ENCODE measurements at places on chromosomes 11 and 22.

DNA sequence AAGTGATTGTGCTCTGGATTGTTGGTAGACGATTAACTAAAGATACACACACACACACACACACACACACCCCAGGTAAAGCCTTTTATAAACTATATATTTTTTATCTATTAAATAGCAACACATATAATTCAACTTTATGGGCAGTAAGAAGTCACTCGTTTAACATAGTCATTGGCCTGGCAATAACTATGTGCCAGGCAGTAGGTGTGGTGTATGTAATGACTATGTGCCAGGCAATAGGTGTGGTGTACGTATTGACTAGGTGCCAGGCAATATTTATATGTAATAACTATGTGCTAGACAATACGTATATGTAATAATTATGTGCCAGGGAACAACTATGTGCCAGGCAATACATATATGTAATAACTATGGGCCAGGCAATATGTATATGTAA, 40.0 kb upstream of the TENM4 start:
- DNase-seq: no peak

DNA sequence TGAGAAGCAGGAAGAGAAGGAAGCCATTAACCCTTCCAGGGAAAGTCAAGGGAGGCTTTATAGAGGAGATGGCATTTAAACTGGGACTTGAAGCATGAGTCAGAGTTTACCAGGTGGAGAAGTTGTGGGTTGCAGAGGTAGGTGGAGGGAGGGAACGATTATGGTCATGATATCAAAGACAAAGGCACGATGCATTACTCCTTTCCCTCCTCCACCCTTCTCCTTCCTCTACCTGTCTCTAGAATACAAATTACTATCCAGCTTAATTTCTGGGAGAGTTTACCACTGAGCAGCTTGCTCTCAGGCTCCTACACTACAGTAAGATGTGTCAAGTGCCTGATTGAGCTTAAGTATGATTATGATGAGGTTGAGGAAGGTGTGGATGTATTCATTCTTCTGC, 151.7 kb downstream of the NELL1 start:
- no peak for DNase-seq

DNA sequence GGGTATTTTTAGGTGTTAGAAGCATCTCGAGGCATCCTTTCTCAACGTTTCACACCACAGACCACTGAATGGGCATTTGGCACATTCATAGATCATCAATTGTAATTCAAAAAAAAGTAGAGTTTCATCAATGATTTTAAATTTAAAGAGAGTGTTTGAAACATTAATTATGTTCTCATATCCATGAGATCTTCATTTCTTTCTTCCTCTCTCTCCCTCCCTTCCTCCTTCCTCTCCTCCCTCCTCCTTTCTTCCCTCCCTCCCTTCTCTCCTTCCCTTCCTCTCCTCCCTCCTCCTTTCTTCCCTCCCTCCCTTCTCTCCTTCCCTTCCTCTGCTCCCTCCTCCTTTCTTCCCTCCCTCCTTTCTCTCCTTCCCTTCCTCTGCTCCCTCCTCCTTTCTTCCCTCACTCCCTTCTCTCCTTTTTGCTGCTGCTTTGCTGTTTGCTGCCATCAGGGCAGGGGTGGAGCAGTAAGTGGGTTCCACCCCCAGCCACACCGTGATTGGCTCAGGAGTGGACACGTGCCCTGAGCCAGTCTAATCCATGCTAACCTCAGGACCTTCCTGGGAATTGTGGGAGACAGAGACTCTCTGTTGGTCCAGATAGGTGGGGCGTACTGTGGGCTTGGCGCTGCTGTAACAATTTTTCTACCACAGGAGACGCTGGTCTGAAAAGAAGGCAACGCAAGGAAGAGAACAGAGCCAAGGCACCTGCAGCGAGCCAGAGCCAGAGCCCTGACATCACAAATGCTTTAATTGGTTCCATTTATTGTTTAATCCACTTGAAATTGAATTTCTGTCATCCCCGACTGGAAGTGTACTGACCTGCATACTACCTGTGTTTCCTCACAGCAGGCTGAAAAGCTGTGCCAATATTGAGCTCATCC, 33.7 kb upstream of the APOBEC3A start:
- no peak for DNase-seq

DNA sequence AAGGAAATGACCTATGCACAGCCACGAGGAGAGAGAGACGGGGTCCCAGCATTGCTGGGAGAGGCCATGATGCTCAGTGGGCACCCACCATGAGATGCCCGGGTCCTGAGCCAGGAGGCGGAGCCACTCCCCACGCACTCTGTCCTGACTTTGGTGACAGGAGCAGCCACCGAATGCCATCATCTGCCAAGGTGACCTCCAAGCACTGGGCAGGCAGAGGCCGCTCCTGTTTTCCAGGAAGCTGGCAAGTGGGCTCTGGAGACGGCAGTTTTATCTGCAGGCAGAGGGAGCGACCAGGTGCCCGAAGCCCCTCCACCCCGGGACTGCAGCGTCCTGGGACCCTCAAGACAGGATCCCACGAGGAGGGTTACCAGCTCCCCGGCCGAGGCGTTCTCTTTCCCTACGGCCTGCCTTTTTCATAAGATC, 453.9 kb downstream of the BRD1 start:
- DNase-seq: no peak

DNA sequence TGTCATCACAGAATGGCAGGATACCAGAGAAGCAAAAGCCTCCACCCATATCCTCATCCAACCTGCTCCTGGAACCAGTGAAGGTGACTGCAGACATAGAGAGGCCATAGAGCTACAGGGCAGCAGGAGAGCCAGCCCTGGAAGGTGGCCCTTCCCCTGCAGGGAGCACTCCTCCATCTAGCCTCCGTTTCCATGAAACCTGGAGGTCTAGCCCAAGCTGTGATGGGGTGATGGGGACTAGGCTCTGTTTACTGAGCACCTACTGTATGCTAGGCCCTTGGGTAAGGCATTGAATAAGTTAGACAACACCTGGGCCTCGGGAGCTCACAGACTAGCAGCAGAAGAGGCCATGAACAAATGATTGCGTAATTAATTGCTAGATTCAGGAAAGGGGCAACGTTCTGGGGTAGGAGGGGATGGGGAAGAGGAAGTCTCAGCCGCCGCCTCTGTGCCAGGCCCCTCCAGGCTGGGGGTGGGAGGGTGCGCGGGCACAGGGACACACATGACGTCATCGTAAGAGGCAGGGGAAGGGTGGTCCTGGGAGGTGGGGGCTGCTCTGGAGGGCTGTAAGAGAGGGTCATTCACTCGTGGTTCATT, 784 bp upstream of the SYNGR1 start:
- no peak for DNase-seq

DNA sequence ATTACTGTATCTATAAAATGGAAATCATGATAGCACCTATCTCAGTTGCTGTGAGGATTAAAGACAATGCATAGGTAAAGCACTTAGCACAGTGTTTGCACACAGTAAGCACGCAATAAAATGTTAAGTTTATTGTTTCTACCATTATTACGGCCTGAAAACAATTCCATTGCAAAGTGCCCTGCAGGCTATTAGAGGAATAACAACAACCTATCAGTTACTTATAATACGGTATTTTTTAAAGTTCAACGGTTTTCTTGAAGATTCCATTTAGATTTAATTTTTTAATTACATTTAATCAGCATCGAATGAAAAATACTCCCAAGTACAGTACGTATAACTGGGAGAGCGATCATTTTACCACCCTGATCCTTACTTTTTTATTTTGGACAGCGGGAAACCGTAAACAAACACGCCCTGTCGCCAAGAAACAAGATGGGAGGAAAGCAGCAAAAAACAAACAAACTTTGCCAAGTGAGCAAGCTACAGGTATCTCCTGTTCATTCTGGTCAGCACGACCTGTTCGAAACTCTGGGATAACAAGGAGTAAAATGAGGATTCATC, 893 bp downstream of the SLC36A4 start:
- no peak for DNase-seq

DNA sequence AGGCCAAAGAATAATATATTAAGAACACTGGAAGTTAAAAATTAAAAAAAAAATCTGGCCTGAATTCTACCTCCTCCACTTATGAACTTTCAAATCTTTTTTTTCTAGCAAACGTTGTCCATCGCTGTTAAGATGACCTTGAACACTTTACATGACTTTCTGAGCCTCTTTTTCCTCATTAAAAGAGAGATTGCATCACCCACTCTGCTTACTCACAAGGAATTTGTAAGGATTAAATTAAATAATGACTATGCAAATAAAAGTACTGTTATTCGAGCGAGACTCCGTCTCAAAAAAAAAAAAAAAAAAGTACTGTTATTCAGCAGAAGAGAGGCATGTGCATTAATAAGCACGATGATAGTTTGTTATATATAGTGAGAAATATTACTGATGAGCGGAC, 285.1 kb upstream of the CCDC90B start:
- no peak for DNase-seq

- no peak for DNase-seq
These were observed 710 bp upstream of the DGCR2 start for GRCh38 chr22:19122752-19123492.

DNA sequence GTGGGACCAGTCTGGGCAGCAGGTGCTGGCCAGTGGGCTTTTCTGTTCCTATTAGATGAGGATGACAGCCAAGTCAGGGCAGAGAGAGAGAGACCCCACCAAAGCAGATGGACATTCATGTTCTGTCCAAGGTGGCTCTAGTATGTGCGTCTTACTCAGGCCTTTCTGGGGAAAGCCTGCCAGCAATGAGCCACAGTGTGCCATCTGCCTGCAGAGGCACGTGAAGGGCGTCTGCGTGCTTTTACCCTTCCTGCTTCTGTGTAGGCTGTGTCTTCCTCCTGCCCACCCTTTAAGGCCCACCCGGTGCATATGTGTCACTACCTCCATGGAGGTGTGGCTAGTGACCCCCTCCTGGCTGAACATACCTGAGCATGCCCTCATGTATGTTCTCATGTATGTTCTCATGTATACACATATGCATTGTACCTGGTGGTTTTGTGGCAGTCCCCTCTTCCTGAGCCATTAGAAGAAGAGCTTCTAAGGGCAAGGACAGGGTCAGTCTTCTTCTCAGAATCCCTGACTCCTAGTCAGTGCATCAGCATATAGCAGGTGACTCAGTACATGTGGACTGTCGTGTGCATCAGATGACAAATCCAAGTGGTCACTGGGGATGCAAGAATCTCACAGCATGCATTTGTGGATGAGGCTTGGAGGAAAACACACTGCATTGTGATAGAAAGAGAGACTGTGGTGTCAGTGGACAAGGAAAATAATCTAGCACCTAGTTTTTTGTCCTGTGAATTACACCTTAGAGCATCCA, 90.4 kb upstream of the YWHAH start:
- no peak for DNase-seq

DNA sequence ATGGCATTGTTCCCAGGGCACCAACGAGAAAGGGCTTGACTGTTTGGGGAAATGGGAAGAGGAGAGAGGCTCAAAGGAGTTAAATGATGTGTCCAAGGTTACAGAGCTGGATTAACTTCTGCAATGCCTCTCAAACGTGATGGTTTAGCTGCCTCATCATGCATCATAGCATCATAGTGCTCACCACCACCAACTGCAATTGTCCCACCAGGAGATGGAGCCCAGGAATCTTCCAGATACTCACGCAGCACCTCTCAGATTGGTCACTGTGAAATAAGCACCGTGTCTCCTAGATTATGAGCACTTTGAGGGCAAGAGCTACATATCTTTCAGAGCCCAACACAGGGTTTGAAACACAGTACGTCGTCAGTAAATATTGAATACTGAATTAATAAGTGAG, 69.2 kb downstream of the PRSS23 start:
- no peak for DNase-seq

- DNase-seq: no peak
These were observed 93.4 kb upstream of the BIRC3 start for GRCh38 chr11:102223859-102224258.

GRCh38 chr11:832529-833113, at the start of gene CD151:
Gene CD151, plus strand, starts transcription at chr11:832952. Its CDS starts 3,118 bp downstream, at chr11:836070.
- DNase-seq: peak; percentile 29

DNA sequence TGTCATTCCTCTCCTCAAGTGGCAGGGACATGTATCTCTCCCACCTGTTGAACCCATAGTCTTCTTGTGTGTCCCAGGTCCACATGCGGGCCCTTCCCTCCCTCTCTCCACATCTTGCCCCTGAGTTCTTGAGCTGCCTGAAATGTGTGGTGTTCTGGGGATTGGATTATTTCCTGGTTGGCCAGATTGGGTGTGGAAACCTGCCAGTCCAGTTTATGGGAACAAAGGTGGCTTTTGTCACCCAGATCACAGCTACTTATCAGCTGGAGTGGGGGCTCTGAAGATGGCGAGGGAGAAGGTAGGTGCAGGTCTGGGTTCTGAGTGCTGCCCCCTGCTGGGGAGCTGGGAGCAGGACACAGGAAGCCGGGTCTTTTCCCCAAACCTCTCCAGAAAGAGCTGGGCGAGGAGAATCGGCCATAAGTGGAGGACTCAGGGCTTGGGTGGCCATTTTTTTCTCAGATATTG, 14.2 kb downstream of the DTX4 start:
- DNase-seq: peak; percentile 3

- no peak for DNase-seq
These were observed 3.0 kb downstream of the OR52W1 start for GRCh38 chr11:6202041-6202440.

GRCh38 chr11:44564670-44565210, 723 bp upstream of the CD82 start:
- no peak for DNase-seq

- DNase-seq: no peak
These were observed 5.1 kb downstream of the DKK3 start for GRCh38 chr11:12003336-12003735.

DNA sequence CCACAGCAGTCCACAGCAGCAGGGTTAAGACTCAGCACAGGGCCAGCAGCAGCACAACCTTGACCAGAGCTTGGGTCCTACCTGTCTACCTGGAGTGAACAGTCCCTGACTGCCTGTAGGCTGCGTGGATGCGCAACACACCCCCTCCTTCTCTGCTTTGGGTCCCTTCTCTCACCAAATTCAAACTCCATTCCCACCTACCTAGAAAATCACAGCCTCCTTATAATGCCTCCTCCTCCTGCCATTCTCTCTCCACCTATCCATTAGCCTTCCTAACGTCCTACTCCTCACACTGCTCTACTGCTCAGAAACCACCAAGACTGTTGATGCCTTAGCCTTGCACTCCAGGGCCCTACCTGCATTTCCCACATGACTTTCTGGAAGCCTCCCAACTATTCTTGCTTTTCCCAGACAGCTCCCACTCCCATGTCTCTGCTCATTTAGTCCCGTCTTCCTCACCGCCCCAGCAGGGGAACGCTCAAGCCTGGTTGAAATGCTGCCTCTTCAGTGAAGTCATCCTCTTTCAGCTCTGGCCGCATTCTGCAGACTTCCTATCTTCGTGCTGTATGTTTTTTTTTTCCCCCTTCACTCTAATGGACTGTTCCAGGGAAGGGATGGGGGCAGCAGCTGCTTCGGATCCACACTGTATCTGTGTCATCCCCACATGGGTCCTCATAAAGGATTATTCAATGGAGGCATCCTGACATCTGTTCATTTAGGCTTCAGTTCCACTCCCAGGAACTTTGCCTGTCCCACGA, 3.3 kb downstream of the IL18BP start:
- no peak for DNase-seq

- no peak for DNase-seq
These were observed 688 bp upstream of the LRRC74B start for GRCh38 chr22:21044931-21045584.

- DNase-seq: no peak
These were observed 56.4 kb downstream of the CYTH4 start for GRCh38 chr22:37338539-37339246.

- DNase-seq: no peak
These were observed 464 bp upstream of the CECR2 start for GRCh38 chr22:17368554-17369438.

Measured in stimulated activated CD8-positive, alpha-beta memory T cell treated with anti-CD3 and anti-CD28 coated beads, Interleukin-4, amount 100 ng/mL, for 1 hour (primary cell).